Fibroblast of the aortic adventitia (primary cell): ENCODE measurements at places on chromosomes 7 and 10.

DNA sequence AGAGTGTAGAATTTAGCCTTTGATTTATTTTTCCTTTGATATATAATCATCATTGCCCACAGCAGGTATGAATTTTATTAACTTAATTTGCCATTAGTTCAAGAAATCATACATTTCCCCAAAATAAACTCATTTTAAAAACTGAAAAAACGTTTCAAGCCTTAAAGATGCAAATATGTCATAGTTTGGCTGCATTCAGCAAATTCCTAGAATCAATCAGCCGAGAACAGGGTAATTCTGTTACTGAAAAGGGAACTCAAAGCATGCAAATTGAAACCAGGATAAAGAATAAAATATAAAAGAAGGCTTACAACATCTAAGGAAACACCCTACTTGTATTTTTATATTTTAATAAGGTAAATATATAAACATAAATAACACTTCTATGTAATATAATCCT, 233.8 kb upstream of the PRKCQ start:
- no peak for DNase-seq

GRCh38 chr10:49139028-49139845, 5.4 kb upstream of the FAM170B start:
- DNase-seq: peak; percentile 73

DNA sequence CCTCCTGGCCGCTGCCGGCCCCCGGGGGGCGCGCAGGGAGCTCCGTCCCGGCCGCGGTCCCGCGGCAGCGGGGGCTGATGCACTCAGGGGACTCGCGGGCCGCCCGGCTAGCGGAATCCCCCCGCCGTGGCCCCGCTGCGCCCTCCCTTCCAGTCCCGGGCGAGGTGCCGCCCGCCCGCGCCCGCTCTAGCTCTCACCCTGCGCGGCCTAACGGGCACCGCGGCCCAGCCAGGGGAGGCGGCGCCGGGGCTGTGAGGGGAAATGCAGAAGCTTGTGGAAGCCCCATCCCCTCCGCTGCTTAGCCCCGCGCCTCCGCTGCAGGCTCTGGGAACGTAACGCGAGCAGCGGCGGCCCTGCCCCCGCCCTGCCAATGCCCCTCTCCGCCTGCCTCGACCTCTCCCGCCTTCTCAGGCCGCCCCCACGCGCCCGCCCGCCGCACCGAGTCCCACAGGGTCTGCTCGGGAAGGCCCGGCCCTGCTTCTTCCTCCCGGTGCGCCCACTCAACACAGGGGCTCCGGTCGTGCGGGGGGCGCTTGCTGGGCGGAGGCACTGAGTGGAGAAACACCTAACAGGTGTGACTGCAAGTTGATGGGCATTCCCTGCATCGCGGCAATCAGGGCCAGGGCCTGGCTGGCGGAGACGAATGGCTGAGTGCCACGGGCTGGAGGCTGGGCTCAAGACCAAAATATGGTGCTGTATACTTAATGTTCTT, 384 bp upstream of the TMEM229A start:
- DNase-seq: peak; percentile 1

- DNase-seq: no peak
These were observed 11.7 kb downstream of the CNPY1 start for GRCh38 chr7:155534691-155535090.

- DNase-seq: no peak
These were observed 42.7 kb upstream of the A1CF start for GRCh38 chr10:50928190-50928552.

DNA sequence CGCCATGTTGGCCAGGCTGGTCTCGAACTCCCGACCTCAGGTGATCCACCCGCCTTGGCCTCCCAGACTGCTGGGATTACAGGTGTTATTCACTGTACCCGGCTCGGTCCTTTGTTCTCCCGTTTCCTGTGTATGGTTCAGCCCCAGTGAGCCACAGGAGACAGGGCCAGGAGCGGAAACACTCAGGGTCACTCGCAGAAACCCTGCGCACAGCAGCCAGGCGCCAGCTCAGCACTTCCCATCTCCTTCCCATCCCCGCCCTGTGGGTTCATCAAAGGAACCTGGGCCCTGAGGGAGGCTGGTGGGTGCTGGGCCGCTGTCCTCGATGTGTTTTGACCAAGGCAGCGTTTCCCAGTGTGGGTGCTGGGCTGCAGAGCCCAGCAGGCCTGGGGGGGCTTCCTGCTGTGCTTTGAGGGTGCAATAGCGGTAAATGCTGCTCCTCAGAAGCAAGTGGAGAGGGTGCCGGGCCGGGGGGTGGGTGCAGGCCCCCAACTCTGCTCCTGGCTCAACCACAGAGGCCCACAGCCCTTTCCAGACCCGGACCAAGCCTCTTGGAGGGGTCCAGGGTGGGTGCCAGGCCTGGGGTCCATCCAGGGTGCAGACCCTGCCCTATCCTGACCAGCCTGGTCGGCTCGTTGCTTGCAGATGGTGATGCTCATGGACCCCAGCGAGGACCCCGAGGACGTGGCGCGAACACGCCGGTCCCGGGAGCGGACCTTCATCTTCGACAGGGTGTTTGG, 15.3 kb upstream of the CHST12 start:
- no peak for DNase-seq

GRCh38 chr7:154726368-154726767, 276.6 kb downstream of the PAXIP1 start:
- no peak for DNase-seq

DNA sequence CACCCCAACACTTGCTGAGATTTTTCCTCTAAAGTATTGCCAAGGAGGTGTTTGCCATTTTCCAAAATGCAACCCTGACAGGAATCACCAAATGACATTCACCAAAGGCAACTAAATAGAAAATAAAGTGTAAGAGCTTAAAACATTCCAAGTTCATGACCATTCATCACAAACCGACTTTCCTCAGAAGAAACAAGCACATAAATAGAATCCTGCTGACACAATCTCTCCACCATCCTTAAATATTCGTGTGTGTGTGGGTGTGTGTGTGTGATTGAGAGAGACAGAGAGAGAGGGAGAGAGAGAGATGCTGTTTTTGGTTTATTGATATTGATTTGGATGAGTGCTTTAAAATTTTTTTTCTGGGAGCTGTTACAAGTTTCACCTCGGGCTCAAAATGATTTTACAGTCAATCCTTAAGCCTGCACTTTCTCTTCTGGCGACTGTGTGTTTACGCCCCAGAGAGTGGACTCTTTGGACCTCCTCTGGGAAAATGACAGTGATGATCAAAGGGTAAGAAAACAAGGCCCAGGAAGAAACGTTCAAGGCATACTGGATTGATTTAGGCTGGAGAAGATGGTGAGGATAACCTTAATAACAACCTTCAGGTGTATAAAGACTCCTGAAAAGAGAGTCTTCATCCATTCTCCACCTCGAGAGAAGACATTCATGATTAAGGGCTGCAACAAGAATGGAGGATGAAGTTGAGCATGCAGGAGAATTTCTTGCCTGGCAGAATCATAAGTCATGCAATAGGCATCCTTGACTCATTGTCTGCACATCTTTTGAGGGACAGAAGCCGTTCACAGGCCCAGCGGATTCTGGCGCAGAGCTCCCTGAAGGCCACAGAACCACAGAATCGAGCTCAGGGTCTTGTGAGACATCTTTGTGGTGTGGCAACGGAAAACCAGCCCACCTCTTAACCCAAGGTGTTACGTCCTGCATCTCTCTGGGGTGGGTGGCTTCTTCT, 104.4 kb upstream of the FGFR2 start:
- DNase-seq: no peak

GRCh38 chr10:117461766-117462423, 80.7 kb upstream of the EMX2 start:
- peak; percentile 92 for DNase-seq

DNA sequence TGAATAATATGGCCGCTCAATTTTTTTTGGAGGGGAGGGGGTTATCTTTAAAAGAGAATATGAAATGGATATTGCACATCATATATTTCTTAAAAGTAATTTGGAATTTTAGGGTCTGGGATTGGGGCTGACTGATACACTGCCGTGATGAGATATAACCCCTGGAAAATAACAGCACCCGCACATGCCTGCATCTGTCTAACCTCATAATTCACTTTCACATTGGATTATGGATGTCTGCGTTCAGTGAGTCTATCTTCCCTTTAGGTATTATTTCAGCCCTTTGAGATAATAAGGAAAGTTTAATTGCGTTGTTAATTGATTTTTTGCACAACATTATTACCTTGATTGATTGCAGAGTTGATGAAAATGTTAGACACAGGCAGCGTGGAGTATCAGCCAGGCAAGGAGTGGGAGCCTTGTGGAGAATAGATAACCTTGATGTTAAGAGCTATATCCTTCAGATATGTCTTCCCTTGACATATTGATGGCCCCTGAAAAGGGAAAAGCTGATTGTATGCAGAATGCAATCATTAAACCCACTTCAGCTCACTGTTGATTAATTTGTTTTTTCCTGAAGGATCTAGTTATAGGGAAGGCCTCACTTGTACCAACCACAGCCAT, 1095.2 kb downstream of the KCNMA1 start:
- no peak for DNase-seq

DNA sequence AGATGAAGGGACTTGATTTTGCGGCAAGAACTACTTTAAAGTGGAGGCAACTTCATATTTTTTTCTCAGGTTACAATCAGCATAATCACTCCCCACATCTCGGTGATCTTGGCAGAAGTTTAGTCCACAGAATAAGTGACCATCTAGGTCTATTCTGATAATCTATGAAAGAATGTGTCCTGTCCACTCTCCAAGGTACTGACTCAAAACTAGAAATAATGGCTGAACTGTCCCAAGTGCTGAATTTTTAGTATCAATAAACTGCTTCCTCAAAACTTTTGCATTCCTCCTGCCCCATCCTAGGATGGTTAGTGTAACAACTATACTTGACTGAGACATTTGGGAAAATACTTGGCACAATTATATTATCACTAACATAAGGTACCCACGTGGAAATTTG, 10.9 kb upstream of the CHRM2 start:
- peak; percentile 47 for DNase-seq

DNA sequence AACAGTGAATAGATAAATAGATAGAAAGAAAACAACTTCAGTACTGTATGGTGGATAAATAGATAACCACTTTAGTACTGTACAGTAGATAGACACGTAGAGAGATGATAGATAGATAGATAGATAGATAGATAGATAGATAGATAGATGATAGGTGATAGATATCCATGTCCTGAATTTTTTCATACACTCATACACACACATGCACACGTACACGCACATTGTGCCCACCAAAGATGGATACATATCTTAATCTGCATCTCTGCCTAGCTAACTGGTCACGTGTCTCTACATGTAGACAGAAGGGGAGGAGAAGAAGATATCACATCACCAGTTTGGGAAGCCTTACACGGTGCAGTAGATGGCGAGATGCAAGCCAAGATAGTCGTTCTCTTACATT, 99.2 kb downstream of the ARID5B start:
- DNase-seq: no peak

DNA sequence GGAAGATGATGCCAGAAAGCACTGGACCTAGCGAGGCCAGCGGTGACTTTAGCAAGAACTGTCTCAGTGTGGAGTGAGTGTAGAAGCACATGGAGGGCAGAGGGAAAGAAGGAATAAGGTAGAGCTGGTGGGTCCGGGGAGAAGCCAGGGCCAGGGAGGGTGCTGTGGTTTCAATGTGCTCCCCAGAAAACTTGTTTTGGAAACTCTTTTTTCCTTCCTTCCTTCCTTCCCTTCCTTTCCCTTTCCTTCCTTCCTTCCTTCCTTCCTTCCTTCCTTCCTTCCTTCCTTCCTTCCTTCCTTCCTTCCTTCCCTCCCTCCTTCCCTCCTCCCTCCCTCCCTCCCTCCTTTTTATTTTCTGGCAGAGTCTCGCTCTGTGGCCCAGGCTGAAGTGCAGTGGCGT, 5.5 kb upstream of the RARRES2 start:
- DNase-seq: no peak

- peak; percentile 94 for DNase-seq
These were observed 655.6 kb downstream of the LRMDA start for GRCh38 chr10:76086761-76087639.

DNA sequence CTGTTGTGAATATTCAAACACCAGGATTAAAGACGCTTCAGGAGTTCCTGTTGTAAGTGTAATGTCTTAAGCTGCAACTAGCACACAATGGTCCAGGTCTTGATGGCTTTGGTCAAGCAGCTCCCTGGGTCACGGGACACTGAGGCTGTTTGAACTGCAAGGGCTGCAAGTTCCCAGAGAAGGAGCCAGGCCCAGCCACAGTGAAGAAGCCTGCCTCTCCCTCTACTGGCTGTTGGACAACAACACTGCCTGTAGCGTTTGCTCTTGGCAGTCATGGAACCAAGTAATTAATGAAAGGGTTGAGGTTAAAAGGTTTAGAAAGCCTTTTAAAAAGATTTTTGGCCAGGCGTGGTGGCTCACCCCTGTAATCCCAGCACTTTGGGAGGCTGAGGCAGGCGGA, 31.9 kb upstream of the GUSB start:
- DNase-seq: peak; percentile 65

- DNase-seq: no peak
These were observed 5.8 kb upstream of the JAKMIP3 start for GRCh38 chr10:132059760-132060508.

- DNase-seq: peak; percentile 33
These were observed 2.6 kb downstream of the MEST start for GRCh38 chr7:130494431-130494858.

DNA sequence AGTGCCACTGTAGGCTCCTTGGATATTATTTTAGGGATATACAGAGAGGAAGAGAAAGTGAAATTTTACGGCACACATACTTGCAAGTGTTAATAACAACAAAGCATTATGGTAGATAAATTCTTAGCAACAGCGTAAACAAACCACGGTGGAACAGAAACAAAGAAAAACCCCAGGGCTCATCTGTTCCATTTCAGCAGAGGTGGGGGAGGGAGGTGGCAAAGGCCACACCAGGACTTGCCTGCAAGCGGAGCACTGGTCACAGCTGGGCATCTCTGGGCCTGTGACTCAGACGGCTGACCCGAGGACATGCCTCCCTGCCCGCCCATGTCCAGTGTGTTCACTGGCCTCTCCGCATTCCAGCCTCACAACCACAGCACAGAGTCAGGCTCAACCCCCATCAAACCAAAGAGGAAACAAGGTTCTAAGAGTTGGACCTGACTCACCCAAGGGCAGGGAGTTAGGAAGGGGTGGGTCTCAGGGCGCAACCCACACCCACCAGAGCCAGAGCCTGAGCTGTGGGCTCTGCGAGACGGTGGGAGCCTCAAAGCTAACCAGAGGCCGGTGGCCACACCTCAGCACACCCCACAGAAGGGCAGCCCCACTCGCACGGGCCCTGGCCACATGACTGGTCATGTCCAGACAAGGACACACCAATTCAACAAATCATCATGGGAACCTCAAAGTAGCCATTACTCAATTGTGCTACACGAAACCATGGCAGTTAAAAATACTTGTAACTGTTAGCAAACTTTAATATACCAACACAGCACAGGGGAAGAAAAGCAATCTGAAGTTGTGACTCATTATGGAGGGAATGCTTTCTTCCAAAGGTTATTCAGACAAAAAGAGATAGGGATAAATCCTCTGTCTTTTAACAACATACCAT, 10.7 kb downstream of the ESYT2 start:
- DNase-seq: peak; percentile 93

DNA sequence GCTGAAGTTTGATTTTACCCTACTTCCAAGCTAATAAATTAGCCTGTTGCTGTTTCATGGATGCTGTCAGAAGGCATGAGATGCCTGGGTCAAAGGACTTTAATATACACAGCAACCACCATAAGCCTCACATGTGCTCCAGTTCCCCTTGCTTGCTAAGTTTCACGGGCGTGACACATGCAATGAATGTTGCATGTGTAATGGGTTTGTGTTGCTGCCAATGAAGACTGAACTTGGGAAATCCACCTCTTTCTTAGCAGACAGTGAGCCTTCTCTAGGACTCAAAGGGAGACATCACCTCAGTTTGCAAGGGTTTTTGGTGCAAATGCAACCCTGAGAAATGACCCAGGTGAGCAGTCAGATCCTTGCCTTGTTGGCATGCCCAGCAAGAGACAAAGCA, 505.5 kb upstream of the PODXL start:
- peak; percentile 64 for DNase-seq

GRCh38 chr10:78165617-78166016, 132.0 kb downstream of the RPS24 start:
- no peak for DNase-seq
